ENCODE measurements at places on chromosomes 2 and 18. TPM values are rescaled to one million over a fixed set of nuclear protein-coding genes. Genes with fewer than 3 reads are reported as not detected.
A peak's percentile ranks its signal among the peaks of the same experiment; 100 is the strongest.

Gene PLCD4
- total RNA-seq: 0.38 TPM

Gene CNDP1
- total RNA-seq: 0.29 TPM

Gene SOX11
- 154 TPM for total RNA-seq

Gene ITGAV
- 69.1 TPM for total RNA-seq

Gene RFX8
- not detected for total RNA-seq

Gene CD207
- not detected for total RNA-seq

Gene LBH
- 62.3 TPM for total RNA-seq

DNA sequence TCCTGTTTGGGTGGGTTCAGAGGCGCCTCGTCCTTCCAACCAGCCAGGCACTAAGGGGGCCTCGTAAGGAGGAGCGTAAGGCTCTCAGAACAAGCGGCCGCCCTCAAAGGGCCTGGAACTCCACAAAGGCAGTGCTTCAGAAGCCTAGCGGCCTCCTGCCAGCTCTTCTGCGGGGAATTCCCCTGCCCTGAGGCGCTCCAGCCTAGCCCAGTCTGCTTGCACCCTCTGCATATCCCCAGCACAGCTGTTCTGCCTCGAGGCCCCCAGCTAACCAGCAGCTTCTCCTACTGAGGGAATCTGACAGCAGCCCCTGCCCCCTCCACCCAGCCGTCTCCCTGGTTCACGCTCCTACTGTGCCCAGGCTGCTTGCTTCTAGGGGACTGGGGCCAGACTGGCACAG lies 265.9 kb downstream of the TFCP2L1 start:
- no peak for DNase-seq

DNA sequence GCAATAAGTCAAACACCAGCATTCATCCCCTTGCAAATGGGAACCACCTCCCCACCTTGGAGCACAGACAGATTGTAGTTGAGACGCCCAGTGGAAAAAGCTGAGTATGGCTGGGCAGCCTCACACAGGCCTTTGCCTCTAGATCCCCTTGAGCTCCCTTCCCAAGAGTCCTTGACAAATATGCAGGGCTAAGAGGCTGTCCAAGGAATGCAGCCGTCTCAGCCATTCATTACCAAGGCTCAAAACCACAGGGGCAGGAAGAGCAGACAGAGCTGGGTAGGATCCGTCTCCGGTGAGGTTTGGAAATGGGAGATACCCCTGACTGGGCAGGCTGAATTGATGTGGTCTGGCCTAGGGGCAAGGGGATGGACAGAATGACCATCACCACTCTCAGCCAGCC lies 557.1 kb downstream of the TNS1 start:
- DNase-seq: no peak

DNA sequence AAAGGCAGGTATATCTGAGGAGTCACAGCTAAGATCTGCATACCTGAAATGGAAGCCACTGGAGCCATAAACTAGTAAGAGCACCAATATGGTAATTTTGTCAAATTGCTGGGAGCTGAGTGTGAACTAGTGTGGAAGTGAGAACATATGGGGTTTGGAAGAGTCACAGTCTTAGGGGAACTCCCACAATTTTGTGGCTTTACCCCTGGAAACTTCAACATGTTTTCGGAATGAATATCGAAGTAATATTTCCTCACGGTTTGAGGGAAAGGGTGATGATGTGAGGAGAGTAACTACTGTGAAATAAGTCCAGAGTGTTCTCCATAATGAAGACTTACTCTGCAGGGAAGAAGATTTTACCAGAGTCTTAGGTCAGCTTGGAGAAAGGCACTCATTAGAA lies 565.9 kb downstream of the RIT2 start:
- no peak for DNase-seq

DNA sequence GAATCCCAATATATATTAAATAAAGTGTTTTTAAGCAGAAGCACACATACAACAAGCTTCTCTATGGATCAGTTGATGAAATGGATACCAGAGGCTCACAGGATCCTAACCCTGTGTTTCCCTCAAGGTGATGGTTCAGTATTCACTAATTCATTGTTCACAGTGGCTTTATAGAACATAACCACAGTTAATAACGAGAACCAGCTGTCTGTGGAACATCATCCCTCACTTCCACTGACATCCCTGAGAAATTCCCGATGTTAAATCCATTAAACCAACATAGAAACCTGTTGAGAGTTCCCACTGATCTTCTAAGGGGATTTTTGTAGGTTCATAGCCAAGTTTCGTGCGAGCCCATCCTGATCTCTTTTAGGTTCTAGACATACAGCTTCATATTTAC lies 29.0 kb downstream of the CCDC195 start:
- DNase-seq: no peak

GRCh38 chr2:201383136-201383535 lies 26.0 kb upstream of the FLACC1 start:
- DNase-seq: no peak

DNA sequence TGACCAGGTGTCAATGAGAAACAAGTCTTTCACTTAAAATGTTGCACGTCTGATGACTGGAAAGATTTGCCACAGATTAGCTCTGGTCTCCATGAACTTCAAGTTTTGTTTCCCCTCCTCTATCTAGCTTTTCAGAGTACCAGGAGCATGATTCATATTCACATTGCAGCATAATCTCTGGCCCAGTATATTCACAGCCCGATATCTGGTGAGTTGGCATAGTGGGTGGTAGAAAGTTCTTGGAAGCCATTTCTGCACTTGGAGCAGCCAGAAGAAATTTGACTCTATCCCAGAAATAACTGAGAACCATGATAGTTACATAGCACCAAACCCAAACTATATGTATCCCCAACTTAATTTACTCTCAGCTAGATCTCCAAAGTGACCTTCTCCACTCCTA lies 503.9 kb downstream of the PID1 start:
- no peak for DNase-seq

DNA sequence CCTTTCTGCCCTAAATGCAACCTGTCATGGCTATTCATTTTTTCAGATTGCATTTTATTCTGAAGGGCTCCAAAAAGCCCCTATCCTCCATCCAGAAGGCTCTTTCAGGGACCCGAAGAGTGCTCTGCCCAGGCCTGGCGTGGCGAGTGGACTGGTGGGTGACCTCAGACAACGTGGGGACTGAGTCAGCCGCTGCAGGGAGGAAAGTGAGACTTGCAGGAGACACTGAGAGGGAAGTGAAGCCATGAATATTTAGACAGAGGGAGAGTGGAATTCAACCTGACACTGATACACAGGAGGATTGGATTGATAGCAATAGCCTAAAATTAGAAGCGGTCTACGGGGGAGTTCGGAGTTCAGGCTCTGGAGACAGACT lies 63.6 kb upstream of the SIX2 start:
- no peak for DNase-seq

DNA sequence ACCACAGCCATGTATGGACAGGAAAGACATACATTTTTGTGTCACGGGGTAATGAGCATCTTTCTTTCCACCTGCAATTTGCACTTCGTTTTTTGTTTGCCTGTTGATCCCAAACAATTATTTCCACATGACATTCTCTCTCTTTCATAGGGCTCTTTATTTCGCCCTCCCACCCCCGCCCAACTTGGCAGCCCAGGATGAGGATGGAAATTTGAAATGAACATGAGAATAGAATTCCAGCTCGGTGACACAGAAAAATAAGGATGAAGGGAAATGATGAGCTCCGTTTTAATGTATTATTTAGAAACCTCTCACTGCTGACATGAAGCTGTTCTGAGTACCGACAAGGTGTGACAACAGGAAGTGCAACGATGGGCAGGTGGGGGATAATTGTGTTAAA lies 443.3 kb downstream of the SOCS6 start:
- no peak for DNase-seq

DNA sequence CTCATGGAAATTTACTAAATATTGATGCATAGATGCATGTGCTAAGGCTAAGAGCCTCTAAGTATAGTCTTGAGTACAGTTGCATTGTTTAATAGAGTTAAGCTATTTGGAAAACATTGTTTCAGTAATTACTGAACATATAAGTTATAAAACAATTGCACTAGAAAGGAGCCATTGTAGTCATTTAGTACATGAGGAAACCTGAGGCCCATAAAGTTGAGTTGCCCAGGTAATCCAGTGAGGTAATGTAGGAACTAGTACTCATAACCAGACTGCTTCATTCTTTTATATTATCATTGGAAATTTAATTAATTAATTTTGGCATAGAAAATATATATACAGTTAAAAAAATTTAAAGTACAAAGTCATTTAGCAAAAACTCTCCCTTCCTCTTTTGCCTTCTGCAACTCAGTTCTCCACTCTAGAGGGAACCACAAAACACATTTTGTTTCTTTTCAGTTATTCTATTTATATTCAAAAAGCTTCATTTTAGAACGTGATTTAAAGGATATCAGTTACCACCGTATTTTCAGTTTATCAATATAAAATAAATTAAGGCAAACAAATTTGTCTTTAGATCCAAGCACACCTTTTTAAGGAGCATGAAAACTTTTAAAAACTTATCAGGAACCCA lies 27.8 kb upstream of the TBR1 start:
- no peak for DNase-seq

DNA sequence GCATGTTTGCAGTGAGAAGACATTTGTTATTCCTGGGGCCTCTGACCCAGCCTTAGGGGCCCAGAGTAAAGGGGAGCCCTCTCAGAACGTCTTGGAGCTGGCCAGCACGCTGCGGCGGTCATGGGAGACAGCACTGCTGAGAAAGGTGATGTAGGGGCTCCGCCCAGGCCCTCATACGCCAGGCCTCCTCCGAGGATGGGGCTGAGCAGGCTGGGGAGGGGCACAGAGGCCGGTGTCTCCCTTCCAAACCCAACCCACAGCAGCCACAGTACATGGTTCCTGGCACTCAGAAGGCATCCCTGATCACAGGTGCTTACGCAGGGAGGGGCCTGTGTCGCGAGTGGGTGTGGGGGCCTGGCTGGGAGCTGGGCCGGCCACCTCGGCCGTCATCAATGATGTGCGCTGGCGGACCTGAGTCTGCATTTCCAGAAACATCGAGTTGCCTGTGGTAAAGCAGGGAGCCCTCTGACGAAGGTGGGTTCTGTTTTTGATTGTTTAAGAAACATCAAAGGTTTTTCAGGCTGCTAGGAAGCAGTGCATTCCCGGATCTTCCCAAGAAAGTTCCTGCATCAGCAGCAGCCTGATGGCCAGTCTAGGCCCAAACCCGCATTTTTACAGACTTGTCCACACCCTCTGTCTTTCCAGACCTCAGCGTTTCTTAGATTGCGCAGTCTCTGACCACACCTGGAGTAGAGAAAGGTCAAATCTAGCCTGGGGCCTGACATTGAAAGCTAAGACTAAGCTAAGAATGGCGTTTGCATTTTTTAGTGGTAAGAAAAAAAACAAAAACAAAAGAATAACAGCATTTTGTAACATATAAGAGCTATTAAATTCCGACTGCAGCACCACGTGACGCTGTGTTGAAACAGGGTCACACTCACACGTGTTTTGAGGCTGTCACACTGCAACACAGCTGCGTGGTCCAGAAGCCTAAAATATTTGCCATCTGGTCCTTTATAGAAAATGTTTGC lies 51.2 kb upstream of the PXDN start:
- DNase-seq: no peak

DNA sequence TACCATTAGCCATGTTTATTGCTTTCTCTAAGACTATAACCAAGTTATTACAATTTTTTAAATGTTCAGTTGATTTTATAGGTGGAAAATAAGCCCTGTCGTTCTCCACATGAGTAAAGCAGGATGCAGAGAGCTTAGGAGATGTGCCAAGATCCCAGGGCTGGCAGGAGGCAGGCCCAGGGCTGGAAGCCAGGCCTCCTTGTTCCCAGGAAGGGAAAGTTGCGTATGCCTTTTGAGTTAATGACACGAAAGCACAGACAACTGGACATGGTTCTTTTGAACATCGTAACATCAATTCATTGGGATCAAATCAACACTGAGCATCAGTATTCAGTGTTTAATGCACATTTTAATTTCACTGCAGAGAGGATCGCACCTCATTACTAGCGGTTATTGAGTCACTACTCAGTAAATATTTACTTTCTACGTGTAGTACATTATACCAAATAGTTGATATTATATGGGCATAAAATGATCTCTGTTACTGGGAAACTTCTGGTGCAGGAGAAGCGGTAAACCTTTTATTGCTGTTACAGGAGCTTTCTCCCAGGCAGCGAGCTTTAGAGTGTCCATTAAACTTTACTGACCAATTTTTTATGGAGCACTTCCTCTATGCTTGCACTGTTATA lies 60.0 kb downstream of the RNF144A start:
- no peak for DNase-seq

GRCh38 chr2:111652038-111652437 lies 232.0 kb downstream of the ANAPC1 start:
- no peak for DNase-seq

DNA sequence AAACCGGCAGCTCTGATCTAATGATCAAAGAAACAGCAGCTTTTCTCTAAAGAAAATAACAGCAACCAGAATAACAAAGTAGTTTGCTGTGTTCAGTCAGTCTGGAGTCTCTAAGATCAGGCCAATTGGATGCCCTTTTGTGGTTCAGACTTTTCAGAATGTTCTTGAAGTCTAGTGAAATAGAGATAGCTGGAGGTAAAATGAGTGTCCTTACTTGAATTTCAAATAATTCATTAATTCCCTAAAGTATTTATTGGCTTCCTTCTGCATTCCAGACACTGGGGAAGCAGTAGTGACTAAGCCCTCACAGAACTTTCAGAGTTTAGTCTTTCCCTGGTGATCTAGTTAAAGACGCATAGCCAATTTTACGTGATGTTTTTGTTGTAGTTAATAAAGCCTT lies 58.7 kb downstream of the C18orf54 start:
- no peak for DNase-seq

DNA sequence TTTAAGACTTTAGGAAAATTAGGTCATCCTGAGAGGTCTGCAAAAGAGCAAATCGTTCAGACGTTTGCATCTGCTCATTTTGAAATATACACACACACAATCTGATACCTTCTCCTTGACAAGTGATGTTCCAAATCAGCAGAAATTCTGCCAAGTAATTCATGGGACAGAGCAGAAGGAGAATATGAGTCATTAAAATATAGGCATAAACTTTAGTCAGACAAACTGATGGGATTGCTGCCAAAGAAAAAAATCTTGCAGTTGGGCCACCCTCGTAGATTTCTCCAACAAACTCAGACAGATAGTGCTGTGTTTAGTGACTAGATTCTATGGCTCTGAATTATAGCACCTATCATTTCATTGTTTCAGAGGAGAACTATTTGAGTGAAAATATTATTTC lies 336.3 kb downstream of the NYAP2 start:
- no peak for DNase-seq

- no peak for DNase-seq
Observed at GRCh38 chr2:76826691-76827090, 695.5 kb downstream of the LRRTM4 start.

GRCh38 chr2:228426502-228427216 lies 245.2 kb upstream of the SPHKAP start:
- no peak for DNase-seq

GRCh38 chr2:232327105-232328031 lies 51.2 kb upstream of the ALPP start:
- peak; percentile 83 for DNase-seq

- no peak for DNase-seq
Observed at GRCh38 chr2:85548608-85548900, 9.6 kb downstream of the MAT2A start.

GRCh38 chr2:8478471-8478793 lies 203.4 kb upstream of the ID2 start:
- DNase-seq: no peak

GRCh38 chr2:109062859-109063700 lies 65.9 kb upstream of the SH3RF3 start:
- no peak for DNase-seq

All from progenitor cell of endocrine pancreas (in vitro differentiated cells).